Smooth muscle cell of the brain vasculature (primary cell): ENCODE measurements at places on chromosomes 12 and 14.
A peak's percentile ranks its signal among the peaks of the same experiment; 100 is the strongest.

DNA sequence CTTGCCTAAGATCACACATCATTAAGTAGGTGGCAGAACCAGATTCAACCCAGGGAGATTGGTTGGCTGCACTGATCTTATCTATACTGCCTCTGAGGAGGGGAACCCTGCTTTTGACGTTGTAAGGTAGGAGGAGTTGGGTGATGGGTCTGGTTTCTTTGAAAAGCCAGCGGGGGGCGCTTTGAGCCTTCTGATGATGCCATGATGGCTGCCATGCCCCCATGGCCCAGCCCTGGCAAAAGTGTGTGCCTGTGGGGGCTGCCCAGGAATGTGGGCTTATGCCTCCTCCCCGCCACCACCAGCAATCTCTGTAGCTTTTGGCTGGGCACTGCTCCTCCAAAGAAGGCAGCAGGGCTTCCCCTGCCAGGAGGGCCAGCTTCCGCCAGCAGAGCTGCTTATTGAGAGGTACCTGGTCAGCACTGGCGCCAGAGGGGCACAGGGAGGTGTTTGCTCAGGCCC, 224.3 kb downstream of the SLC41A2 start:
- DNase-seq, result no peak

DNA sequence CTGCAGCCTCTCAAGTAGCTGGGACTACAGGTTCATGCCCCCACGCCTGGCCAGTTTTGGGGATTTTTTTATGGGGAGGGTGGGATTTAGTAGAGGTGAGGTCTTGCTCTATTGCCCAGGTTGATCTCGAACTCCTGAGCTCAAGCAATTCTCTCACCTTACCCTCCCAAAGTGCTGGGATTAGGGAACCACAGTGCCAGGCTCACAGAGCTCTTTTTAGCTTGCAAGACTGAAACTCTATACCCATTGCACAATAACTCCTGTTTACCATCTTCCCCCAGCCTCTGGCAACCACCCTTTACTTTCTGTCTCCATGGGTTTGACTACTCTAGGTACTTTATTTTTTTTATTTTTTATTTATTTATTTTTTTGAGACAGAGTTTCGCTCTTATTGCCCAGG, 25.7 kb upstream of the CDK17 start:
- no peak for DNase-seq

GRCh38 chr12:38892087-38892786, 13.2 kb downstream of the CPNE8 start:
- DNase-seq, result no peak

DNA sequence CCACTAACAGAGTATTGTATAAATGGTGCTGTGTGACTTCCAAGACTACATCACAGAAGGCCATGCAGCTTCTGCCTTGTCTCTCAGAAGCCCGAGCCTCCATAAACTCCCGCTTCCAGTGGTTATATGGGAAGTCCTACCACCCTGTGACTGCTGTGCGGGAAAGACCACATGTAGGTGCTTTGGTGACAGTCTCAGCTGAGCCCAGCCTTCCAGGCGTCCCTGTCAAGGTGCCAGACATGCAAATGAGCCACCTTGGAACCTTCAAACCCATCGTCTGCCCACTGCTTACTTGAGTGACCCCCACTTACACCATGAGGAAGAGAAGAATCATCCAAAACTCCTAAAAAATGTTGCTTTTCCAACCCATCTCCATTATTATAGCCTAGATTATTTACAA, 123.0 kb downstream of the SLC38A1 start:
- no peak for DNase-seq

DNA sequence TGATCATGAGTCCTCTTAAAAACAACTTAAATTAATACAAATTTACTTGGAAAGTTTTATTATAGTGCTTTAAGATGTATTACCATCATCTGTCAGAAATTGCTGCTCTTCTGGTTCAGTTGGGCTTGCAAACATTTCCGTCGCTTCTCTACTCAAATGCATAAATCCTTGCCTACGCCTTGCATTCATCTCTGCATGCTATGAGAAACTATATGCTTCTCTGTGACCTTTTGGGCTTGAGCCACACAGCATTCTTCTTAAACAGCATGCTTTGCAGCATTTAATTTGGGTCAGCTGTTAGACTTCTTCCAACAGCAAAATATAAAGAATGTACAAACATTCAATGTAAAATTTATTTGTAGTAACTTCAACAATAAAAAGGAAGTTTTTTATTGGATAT, 305.7 kb upstream of the FLRT2 start:
- no peak for DNase-seq

GRCh38 chr12:92130999-92131398, 14.6 kb downstream of the BTG1 start:
- DNase-seq, result no peak

- no peak for DNase-seq
Measured at GRCh38 chr14:39442293-39442692, 10.1 kb upstream of the FBXO33 start.

DNA sequence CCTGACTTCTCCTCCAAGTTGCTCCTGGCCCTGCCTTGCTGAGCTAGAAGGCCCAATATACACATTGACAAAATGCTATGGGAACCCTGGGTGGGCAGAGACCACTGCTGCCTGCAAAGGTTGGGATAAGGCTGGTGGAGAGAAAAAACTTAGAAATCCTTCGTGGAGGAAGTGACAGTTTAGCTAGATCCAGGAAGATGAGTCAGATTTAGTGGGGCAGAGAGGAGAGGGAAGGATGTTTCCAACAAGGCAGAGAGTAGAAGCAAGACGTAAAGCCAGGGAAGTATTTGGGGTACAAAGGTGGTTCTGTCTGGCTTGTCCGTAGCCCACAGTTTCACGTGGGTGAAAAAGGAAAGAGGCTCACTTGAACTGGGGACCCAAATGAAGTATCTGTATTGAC, 69.0 kb upstream of the CLMN start:
- DNase-seq, result no peak

- DNase-seq, result no peak
Measured at GRCh38 chr12:132806857-132807256, 21.8 kb downstream of the GOLGA3 start.

- DNase-seq, result no peak
Measured at GRCh38 chr12:129082441-129082840, 229.2 kb downstream of the GLT1D1 start.

DNA sequence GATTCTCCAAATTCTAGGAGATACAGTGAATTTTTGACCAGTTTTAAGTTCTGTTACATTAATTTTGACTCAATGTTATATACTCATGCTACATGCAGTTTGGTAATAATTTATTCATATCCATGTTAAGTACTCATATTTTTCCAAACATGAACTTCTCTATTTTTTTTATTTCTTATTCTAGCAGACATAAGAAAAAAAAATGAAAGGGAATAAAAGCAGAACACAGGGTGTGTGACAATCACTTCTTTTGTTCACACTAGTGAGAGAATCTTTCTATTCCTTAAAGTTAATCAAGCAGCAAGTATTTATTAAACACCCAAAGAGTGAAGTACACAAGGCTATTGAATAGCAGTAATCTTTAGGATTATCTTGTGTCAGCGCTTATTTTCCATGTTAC, 171.1 kb upstream of the ATP2B1 start:
- no peak for DNase-seq

GRCh38 chr12:24608637-24609285, 340.1 kb downstream of the BCAT1 start:
- DNase-seq, result no peak

DNA sequence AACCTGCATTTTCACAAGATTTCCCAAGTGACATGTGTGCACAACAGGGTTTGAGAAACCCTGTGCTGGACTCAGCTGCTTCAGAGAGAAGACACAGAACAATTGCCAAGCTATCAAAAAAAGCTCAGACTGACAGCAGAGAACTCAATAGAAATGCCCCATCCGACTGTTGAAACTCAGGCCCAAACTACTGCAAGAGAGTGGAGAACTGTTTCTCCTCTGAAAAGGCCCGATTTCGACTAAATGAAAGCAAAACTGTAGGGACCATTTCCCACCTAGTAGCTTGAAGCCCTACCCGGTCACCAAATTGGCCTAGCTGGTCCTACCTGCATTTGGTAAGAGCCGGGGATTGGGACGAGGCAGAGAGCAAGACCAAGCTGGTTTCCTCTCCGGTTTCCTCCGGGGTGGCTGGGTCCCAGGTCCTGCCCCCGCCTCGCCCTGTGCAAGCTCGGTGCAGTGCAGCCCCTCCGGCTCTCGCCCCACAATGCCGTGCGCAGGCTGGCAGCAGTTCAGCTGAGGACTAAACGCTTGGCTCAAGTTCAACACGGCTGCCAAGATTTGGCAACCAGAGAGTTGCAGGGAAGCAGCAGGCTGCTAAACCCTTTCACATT, 1180.6 kb downstream of the VRK1 start:
- no peak for DNase-seq

- DNase-seq, result no peak
Measured at GRCh38 chr12:57888409-57889157, 42.1 kb upstream of the CTDSP2 start.

GRCh38 chr12:26523708-26524150, 309.3 kb downstream of the ITPR2 start:
- peak; percentile 50 for DNase-seq

DNA sequence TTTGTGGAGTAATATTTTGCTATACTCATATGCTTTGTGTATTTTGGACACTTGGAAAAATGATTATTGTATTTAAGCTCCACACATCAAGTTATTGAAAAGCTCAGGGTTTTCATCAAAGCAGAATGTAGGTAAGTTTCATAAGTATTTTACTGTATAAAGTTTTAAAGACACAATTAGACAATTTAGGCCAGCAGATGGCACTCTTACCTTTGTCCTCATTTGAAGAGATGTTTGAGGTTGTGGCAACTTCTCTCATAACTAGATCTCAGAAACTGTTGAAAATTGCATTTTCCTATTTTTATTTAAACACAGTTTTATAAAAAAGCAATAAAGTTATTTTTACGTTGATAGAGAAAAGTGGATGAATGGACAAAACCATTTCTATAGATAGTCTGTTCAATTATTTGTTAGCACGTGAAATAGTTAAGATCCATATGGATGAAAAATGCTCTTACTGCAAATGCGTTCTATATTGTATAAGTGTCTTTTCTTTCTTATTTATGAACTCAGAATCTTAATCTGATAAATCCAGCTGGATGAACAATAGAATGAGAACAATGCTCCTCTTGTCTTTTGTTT, 300.0 kb downstream of the AEBP2 start:
- peak; percentile 62 for DNase-seq

DNA sequence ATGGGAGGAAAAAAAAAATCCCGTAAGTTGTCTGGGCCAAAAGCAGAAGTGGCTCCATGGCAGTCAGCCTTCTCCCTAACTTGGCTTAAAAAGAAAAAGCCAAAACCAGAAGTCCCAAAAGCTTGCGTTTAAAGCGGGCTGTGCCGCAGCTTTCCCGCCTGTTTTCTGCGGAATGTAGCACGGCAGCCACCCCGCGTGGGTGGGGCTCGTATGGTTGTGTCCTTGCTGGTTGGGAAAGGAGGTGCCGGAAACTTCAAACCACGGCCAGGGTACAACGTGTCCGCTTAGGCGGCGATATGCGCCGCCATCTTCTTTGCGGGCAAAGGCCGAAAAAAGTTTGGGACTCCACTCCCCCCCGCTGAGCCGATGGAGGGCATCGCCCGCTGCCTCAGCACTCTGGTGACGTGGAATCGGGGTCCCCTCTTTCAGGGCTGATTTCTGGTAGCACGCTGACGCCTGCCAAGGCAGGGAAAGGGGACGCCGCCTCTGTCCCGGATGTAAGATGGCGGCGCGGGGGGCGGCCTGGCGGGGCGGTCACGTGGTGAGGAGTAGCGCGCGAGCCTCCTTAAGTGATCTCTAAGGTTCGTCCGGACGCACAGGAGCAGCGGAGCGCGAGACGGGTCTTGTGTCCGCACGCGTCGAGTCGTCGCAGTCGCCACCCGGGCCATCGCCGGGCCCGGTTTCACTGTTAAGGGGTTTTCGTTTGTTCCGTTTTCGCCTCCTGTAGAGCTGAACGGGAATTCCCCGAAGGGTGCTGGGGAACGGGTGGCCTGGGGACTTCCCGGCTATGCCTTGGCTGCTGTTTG, 135.8 kb downstream of the MON2 start:
- DNase-seq, result peak; percentile 77

- no peak for DNase-seq
Measured at GRCh38 chr12:52821826-52822660, 8.1 kb upstream of the KRT4 start.

DNA sequence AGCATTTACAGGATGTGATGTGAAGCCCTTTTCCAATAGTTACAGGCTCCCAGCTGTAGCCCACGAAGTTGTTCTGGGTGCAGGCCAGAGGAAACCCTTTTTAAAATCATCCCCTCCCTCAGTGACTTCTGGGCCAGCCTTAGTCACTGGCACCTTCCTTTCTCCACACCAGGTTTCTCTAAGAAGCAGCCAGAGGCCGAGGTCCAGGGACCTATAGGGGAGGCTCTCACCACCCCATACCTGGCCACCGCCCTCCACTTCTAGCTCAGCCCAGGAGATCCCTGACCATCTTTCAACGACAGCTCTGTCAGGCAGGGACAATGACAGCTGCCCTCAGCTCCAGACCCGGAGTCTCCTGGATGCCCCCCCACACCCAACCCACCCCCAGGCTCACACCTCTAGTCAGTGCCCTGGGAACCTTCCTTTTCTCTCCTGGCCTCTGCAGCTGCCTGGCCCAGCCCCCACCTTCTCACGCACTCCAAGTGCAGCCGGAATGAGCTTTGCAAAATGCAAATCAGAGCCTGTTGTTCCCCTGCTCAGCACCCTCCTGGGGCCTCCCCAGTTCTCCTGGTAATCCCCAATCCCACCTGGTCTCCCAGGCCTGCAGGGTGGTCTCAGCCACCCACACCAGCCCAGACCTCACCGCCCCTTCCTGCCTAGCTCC, 46.7 kb downstream of the TESC start:
- DNase-seq, result no peak

- DNase-seq, result no peak
Measured at GRCh38 chr12:48810903-48811431, 7.3 kb upstream of the CACNB3 start.

DNA sequence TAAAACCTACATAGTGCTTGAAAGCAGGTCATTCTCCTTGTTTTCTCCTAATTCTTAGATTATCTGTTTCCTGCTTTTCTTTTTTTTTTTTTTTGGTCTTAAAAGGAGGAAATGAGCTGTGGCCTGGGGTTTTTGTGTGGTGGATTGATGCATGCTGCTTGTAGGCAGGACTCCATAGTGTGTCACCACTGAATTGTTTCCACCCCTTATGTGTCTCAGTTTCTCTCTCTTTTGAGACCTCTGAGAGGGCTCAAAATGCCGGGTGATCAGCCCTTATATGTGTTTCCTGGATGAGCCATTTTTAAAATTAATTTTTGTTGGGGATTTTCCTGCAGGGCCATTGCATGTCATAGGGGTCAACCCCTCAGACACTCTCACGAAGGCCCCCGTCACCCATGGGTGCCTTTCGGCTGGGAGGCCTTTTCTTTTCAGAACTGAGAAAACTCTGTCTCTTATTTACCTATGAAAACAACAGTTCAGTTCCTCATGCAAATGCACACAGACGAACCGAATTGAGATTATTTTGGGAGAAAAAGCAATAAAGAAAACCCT, 32.0 kb upstream of the LRRK2 start:
- no peak for DNase-seq

GRCh38 chr14:60327447-60328331, 78.7 kb downstream of the PPM1A start:
- no peak for DNase-seq

GRCh38 chr14:102502571-102502970, 7.0 kb downstream of the ANKRD9 start:
- DNase-seq, result no peak

GRCh38 chr14:25009891-25010290, 40.1 kb downstream of the STXBP6 start:
- no peak for DNase-seq
